ENCODE measurements at places on chromosomes 7 and 10.

DNA sequence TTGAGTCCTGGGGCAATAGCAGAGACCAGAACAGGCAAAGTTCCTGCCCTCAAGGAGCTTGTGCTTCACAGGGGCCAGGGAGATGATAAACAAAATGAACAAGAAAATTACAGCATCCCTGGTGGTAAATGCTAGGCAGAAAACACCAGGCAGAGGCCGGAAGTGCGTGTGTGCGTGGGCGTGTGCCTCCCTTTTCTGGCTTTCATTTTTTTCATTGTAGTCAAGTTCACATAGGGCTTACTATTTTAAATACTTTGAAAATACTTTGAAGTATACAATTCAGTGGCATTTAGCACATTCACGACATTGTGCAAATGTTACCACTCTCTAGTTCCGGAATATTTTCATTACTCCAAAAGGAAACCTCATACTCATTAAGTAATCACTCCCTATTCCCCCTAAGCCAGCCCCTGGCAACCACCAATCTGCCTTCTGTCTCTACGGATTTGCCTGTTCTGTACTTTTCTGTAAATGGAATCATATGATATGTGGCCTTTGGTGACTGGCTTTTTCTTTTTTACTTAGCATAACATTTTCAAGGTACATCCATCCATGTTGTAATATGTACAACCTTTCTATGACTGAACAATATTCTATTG is 88.1 kb upstream of the PDCD4 start:
- no peak for DNase-seq

GRCh38 chr10:44921506-44921905 is 10.4 kb downstream of the TMEM72 start:
- no peak for DNase-seq

DNA sequence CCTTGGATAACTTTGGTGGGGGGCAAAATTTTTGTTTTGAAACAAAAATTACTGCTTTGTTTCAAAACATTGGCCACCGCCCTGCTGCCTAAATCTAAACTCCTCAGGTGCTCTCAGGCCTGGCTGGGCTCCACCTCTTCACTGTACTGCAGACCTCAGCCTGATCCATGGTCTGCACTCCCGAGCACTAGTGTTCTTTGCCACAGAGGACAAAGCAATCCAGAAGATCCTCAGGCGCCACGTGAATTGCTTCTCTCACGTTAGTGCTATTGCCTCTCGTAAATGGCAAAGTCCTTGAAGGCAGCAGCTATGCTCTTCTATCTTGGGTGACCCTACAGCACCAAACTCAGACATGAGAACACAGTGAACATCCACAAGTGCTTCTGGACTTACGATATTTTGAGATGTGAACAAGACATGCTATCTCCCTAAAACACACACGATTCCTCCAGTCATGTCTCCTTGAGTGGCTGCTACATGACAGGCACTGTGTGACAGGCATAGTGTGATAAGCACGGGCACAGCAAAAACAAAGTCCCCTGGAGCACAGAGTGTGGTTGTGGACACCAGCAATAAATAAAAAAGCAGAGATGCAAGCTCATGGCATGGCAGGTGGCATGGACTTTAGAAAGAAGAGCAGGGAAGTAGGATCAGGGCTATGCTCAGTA is 582.1 kb upstream of the DPP6 start:
- no peak for DNase-seq

DNA sequence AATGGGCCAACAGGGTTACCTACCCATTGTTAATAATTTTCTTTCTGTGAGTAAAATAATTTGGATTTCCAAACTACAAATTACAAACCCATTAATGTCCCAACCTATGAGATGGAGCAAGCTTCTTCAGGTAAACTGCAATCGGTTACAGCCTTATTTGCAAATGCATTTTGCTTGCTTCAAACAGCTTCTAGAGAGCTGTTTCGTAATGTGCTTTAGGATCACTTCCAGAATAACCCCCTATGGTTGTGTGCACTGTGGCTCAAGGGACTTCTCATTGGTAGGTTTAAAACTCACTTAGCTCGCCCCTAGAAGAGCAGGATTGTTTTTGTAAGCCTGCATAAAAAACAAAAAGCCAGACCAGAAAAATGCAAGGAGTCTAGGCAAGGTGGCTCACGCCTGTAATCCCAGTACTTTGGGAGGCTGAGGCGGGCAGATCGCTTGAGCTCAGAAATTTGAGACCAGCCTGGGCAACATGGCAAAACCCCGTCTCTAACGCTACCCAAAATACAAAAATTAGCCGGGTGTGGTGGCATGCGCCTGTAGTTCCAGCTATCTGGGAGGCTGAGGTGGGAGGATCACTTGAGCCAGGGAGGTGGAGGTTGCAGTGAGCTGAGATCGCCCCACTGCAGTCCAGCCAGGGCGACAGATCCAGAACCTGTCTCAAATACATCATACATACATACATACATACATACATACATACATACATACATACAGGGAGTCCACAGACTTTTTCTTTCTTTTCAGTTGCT is 3.3 kb upstream of the MAP3K8 start:
- no peak for DNase-seq

- no peak for DNase-seq
Measured at GRCh38 chr7:130415006-130415405, 25.8 kb downstream of the CEP41 start.

DNA sequence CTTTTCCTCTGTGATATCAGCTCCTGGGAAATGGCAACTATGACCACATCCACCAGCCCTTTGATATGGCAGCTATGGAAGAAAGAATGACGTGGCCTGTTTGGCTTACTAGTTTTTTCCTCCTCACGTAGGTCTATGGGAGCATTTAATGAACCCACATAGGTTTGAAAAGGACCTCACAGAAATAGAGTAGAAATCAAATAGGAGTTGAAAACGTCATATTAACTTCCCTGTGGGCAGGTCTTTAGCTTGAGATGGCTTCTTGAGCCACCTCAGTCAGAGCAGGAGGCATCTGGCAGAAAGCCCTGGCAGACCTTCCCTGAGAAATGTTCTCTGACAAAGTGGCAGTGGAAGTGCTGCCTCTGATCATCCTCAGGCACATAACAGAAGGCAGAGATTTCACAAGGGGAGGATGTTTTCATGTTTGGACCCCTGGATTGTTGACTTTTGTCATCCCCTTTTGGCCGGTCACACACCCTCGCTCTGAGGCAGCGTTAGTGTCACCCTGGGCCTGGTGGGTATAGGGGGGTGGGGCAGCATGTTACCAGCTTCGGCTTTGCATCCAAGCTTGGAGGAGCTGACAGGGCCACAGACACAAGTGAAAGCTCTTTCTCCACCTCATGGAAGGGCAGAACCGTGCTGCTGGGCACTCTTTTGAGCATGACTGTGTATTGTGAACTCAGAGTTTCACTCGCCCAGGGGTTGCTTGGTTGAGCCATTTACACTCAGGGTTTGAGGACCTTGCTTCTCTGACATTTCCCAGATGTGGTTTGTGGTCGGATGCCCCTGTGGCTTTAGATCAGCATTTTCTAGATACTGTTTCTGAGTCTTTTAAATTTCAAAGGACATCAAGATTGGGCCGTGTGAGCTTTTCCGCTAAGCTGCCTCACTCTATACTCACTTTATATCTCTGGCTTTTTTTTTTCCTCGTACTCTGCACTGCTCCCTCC is 184.2 kb downstream of the STK31 start:
- DNase-seq = peak; percentile 51

DNA sequence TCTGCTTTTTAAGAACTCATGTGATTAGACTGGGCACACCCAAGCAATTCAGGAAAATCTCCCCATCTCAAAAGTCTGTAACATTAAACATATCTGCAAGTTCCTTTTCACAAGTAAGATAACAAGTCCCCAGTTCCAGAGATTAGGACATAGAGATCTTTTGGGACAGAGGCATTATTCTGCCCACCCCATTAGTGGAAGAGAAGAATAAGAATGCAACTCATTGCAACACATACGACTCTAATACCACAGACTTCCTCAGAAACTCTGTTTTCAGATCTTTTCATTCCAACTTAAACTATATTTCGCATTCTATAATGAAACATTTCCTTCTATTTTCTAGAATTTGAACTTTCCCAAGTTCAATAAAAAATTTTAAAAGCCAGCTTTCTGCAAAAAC is 137.7 kb downstream of the SEMA3C start:
- no peak for DNase-seq

GRCh38 chr10:30057421-30057841 is 2.0 kb downstream of the JCAD start:
- peak; percentile 29 for DNase-seq

GRCh38 chr10:30985512-30985911 is 46.2 kb downstream of the ZNF438 start:
- peak; percentile 63 for DNase-seq

GRCh38 chr7:94412762-94413322 is 18.1 kb downstream of the COL1A2 start:
- DNase-seq = no peak

- no peak for DNase-seq
Measured at GRCh38 chr7:129851809-129852208, 101.0 kb downstream of the UBE2H start.

DNA sequence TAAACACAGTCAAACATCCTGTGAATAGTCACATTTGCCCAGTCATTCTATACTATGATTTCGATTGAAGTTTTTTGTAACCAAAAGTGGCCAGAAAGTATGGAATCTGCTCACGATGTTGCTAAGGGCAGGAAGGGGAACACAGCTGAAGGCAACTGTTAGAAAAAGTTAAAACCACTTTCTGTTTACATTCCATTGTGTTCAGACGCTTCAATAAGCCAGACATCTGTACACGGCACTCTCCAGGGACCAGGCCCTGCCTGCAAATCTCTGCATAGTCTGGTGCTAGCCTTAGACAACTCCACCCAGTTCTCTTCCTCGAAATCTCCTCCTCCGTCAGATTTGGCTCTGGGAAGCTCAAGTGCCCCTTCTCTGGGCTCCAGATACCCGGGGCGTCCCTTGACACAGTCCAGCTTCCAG is 17.1 kb upstream of the TMEM120A start:
- DNase-seq = peak; percentile 48

DNA sequence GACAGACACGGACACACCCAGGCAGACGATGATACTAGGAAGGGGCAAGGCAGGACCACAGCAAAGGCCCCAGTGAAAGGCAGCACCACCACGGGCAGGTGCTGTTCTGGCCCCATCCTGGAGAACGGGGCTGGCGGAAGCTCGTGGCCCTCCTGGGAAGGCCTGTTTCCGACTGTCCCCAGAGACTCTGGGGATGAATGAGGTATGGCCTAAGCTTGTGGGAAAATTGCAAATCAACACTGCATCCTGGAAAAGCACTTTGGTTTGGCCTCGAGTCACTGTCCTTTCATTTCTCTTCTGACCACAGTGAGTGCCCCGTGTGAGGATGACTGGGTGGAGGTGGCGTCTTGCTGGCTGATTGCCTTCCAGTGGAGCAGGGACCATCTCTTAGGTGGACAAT is 81.6 kb upstream of the ANLN start:
- no peak for DNase-seq

DNA sequence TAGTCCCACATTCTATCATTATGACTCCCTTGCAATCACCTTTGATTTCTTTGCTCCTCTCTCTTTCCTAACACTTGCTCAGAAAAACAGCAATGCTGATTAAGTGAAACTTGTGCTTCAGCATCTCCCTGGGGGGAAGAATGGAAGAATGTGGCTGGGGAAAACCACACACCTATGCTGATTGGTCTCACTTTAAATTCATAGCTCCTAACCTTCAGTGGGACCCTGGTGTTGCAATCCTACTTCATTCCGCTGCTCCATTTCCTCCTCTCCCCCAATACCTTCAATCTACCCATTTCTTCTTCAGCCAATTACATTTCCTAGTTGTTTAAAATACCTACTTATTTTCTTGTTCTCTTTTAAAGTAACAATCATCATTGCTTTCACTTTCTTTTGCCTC is 1166.7 kb upstream of the C7orf33 start:
- no peak for DNase-seq

GRCh38 chr10:42960991-42961795 is 115.7 kb upstream of the RET start:
- DNase-seq = no peak

DNA sequence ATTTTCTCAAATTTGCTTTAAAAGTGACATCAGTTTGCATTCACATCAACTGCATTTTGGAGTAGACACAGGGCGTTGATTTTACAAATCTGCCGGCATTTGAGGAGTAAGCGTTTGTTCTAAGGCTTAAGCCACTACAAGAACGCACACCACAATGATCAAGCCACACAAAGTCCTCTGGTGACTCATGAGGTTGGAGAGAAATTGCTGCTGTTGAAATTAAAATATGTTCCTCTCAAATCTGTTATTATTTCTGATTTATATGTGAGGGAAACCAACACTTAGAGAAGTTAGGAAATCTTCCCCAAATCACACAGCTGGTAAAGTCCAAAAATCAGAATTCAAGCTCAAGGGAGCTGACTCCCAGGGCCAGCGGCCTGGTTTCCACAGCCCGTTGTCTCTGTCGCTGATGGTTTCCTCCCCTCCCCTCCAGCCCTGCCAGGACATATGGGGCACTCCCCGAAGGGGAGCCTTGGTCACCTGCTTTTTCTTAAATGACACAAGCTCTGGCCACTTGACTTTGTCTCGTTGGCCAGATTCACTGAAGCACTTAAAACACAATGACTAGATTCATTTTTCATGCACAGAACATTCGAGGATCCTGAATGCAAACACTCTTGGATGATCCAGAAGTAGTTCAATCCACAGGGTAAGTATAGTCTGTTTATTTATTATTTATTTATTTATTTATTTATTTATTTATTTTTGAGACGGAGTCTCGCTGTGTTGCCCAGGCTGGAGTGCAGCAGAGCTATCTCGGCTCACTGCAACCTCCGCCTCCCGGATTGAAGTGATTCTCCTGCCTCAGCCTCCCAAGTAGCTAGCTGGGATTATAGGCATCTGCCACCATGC is 29.2 kb upstream of the KLF6 start:
- peak; percentile 61 for DNase-seq

DNA sequence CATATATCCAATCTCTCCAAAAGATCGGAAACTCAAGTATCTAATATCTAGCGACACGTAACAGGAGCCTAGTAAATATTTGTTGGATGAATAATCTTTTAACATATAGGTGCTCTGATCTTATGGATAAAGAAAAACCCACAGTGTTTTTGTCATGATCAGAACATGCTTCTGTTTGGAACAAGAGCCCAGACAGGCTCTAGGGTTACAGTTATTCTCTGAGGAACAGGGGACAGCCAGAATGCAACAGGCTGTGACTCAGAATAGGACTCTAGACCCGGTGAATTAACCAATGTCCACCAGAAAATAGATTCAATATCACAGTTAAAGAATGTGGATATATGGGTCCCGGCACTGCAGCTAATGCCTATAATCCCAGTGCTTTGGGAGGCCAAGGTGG is 296.1 kb upstream of the FZD8 start:
- no peak for DNase-seq

- DNase-seq = peak; percentile 28
Measured at GRCh38 chr7:110157631-110158362, 933.1 kb upstream of the LRRN3 start.

DNA sequence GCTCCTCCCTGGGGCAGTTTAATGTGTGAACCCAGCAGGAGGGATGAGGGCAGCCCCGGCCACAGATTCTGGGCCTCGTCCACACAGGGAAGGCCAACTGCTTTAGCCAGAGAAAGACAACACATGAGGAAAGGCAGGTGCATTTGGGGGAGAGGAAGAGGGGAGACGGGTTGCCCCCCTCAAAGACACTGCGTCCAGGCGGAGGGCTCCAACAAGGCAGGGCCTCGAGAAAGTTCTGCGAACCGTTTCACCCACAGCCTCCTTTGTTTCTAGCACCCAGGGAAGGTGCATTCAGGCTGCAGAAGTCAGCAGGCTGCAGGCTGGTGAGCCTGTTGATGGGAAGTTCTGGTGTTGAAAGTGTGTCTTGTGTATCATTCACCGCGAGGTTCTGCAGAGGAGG is 10.1 kb downstream of the FOXL3 start:
- no peak for DNase-seq

Measured in astrocyte (in vitro differentiated cells and primary cell).